CD4-positive, alpha-beta T cell (primary cell): ENCODE measurements at places on chromosomes 13 and 19.

GRCh38 chr19:519449-519865, 12.1 kb upstream of the CDC34 start:
- DNase-seq: no peak

GRCh38 chr13:43057653-43058317, 34.4 kb downstream of the DNAJC15 start:
- peak; percentile 86 for DNase-seq

- no peak for DNase-seq
Observed at GRCh38 chr13:103164251-103164650, 98.0 kb upstream of the SLC10A2 start.

GRCh38 chr13:55159765-55160164, 1981.0 kb upstream of the PRR20A start:
- no peak for DNase-seq

DNA sequence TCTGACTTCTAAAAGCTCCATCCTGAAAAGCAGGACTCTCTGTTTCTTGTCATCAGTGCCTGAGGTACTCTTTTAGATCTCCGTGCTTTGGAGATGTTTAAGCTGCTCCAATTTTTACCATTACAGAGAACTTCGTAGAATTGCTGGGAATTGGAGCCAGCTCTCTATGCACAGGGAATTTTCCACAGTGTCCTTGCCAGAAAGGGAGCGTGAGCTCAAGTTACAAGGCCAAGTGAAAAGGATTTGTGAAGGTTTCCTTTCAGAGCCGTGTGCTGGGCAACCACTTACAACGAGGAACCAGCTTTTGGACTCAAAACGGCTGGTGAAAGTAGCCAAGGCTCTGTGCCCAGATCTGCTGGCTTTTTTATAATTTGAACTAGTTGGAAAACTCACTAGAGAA, 82.6 kb downstream of the NUFIP1 start:
- no peak for DNase-seq

DNA sequence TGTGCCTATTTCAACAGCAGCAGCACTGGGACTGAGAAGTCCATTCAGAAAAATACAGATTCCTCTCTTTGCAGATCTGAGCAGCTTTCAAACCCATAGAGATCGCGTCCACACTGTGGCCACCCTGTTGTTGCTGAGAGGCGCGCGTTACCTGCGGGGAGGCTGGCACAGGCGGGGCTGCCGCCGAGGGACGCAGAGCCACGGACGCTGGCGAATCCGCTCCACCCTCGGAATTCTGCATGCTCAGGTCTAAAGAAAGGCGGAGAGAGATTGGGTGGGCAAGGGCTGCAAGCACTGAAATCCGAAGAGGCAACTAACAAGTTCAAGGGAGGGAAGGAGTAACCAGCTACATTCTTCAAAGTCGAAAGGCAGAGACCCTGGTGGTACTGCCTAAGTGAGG, 63.0 kb downstream of the RFX2 start:
- DNase-seq: no peak

- DNase-seq: no peak
Observed at GRCh38 chr13:99298056-99298455, 9.1 kb downstream of the GPR183 start.

DNA sequence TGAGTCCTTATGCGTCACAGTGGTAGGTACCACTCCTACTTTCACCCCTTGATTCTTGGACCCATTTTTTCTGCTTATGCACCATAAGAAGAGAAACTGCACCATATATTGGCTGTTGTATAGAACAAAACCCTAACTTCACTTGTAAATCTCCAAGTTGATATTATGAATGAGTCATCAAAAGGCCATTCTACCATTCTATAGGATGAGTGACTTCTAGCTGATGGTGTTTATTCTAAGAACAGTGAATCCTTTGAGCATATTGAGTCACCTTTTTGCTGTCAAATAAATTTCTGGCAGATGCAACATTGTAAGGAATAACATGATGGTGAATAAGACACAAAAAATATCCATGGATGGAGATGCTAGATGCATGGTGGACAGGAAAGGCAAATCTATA, 57.7 kb downstream of the POLR1D start:
- DNase-seq: no peak
